ENCODE measurements at places on chromosomes 2 and 18.

GRCh38 chr18:41096504-41096903, 858.5 kb upstream of the PIK3C3 start:
- no peak for DNase-seq

GRCh38 chr2:31893094-31893493, 117.7 kb downstream of the MEMO1 start:
- DNase-seq, result no peak

DNA sequence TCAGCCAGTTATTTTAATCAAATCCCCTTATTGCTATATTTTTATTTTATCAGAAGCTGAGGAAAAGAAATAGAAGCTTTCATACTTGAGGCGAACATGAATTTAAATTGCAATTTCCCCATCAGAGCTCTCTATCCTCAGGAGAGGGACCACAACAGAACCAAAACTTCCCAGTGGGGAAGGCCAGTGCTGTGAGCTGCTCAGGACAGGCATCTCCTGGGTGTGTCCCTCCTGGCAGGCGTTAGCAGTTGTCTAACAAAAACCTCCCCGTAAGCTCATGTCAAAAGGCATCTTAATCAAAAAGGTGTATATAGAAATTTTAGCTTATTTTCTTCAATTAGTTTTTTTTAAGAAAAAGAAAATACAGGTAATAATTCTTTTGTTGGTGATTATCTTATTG, 93.0 kb downstream of the PID1 start:
- no peak for DNase-seq

GRCh38 chr2:122186761-122187222, 431.3 kb downstream of the TSN start:
- DNase-seq, result no peak

GRCh38 chr2:185374878-185375277, 363.7 kb upstream of the FSIP2 start:
- no peak for DNase-seq

All from RWPE1 (cell line).